ENCODE measurements at places on chromosomes 12 and 14. TPM values are rescaled to one million over a fixed set of nuclear protein-coding genes. Genes with fewer than 3 reads are reported as not detected.

DNA sequence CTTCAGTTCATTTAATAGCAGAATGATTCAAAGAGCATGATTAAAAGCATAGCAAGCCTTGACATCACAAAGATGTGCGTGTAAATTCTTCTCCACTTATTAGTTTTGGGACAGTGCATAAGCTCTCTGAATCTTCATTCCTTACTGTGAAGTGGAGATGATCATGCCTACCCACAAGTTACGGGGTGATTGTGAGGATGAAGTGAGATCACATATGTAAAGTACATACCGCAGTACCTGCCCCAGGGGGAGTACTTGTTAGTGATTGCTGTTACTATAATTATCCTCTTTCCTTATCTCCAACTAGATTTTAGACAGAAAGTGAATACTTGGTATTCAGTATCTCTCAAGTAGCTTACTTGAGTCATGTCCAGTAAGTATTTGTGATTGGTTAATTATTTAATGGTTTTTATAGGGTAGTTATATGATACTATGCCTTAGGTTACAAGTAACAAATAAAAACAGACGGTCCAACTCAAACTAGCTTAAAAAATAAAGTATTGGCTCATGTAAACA is 6.0 kb downstream of the RAD9B start:
- peaks cover 2% of the 10 kb centered on the region for H3K36me3 ChIP-seq
- H3K27ac ChIP-seq, result no peak overlapping the region
- H3K27me3 ChIP-seq, result no peaks in the 10 kb centered on the region
- peaks cover 2% of the 10 kb centered on the region for H3K4me1 ChIP-seq
- H3K4me3 ChIP-seq, result no peak overlapping the region

DNA sequence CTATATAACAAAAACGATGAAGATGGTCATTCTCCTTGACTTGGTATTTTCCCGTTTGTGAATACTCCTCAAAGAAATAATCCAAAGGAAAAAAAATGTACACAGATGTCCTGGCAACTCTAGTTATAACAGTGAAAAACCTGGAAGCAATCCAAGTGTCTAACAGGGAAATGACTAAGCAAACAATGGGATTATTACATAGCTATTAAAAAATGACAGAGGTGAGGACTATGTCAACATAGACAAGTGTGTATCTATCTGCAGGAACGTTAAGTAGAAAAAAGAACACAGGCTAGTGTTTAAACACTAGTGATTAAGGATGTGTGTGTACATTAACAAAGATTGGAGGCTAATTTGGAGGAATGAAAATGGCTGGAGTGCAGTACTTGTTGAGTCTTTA is 5.9 kb upstream of the APOLD1 start:
- no peaks in the 10 kb centered on the region for H3K36me3 ChIP-seq
- no peaks in the 10 kb centered on the region for H3K27me3 ChIP-seq
- H3K27ac ChIP-seq, result no peak overlapping the region
- H3K4me3 ChIP-seq, result no peak overlapping the region
- DNase-seq, result no peak

DNA sequence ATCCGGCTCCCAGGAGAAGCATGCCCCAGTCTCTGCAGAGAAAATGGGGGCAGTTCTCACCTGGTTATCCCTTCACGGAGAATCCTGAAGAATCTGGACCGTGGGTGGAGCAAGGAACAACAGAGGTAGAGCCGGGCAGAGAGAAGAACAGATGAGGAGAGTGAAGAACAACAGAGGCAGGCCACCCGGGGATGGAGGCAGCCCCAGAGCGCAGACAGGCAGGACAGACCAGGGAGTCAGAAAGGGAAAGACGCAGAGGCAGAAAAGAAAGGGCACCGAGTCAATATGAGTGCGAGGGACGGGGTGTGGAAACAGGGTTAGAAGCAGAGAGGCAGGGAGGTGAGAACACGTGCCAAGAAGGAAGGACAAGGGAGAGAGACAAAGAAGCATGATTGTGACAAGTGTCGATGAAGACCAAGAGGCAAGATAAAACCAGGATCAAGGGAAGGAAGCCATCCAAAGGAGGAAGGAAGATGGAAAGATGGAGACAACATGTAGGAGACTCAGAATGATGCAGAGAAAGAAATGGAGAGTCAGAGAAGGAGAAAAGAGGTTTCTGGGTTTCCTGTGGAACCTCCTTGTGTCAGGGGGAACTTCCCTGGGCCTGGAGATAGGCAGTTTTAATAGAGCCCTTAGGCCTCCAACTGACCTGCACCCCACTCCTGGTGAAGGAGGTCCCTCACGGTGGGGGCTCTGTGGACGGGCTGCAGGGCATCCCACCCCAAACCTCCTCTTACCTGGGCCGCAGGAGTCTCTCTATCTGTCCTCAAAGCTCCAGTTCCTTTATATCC is at the start of gene MYH6:
Gene MYH6, minus strand, starts transcription at position 758 of the 791 bp plus-strand sequence. CDS start 1,050 bp downstream, outside the sequence.
- no peak for DNase-seq
- no peak within 1 kb of the TSS for H3K4me3 ChIP-seq
- peaks cover 10% of the 10 kb centered on the region for H3K4me1 ChIP-seq
- no peaks in the 10 kb centered on the region for H3K36me3 ChIP-seq
- H3K27me3 ChIP-seq, result peaks cover 3% of the 10 kb centered on the region

GRCh38 chr14:76034566-76034965 is 49.0 kb downstream of the IFT43 start:
- H3K4me1 ChIP-seq, result no peaks in the 10 kb centered on the region
- no peaks in the 10 kb centered on the region for H3K27me3 ChIP-seq
- no peak overlapping the region for H3K4me3 ChIP-seq
- DNase-seq, result no peak
- no peaks in the 10 kb centered on the region for H3K36me3 ChIP-seq
- H3K27ac ChIP-seq, result no peak overlapping the region

DNA sequence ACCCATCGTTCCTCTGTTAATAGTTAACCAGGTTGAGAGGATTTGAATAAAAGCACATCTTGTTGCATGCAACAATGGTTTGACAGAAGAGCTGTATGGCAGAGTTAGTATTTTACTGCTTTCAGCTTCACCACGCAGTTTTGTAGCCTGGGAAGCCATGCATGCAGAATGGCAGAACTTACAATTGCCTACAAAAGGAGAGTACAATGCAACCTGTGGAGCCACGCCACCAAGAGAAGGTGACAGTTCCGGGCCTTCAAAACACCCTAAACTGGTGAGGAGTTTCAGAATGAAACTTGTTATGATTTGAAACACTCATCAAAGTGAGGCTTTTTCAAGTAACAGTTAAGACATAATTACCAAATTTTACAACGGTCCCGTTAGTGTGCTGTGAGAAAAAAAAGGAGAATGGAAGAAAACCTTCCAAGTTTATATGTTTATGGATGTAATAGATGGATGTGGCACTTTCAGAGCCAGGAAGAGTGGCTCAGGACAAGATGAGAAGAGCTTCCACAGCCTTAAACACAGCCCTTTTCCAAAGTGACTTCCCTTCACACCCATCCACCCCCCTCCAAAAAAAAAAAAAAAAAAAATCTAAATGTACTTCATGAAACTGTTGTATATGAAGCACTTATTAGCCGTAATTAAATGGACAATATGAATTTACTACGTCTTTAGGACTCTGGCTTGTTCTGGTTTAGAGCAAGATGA is 158.7 kb downstream of the EGLN3 start:
- H3K4me1 ChIP-seq, result peaks cover 22% of the 10 kb centered on the region
- H3K36me3 ChIP-seq, result no peaks in the 10 kb centered on the region
- peaks cover 26% of the 10 kb centered on the region for H3K27me3 ChIP-seq

CDK4 gene
- 127 TPM for total RNA-seq
